RKO (cell line): ENCODE measurements at places on chromosomes 2 and 18.

DNA sequence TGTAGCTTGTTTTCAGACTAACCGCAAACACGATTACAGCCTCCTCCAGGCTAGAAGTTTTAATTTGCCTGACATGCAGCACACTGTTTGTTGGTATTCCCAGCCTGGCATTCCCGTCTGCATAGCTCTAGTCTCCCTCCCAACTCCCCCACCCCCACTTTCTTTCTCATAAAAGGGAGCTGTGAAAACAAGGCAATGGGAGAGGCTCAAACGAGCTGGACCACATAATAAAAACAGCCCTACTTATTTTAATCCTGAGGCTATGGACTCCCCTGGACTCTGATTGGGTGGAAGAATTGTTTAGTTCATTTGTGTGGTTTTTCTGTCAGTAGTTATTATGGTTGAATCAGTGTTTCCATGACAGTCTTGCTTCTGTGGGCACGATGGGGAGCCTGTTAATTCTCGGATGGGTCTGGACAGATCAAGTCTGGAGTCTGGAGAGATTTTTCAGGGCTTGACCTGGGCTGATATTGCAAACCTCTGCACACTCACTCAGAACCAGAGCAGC lies 1.2 kb downstream of the STON1 start:
- no peak for DNase-seq

- no peak for DNase-seq
Observed at GRCh38 chr2:54632733-54633692, 90.4 kb upstream of the EML6 start.

GRCh38 chr2:234326694-234327093 lies 170.2 kb downstream of the ARL4C start:
- DNase-seq, result no peak

DNA sequence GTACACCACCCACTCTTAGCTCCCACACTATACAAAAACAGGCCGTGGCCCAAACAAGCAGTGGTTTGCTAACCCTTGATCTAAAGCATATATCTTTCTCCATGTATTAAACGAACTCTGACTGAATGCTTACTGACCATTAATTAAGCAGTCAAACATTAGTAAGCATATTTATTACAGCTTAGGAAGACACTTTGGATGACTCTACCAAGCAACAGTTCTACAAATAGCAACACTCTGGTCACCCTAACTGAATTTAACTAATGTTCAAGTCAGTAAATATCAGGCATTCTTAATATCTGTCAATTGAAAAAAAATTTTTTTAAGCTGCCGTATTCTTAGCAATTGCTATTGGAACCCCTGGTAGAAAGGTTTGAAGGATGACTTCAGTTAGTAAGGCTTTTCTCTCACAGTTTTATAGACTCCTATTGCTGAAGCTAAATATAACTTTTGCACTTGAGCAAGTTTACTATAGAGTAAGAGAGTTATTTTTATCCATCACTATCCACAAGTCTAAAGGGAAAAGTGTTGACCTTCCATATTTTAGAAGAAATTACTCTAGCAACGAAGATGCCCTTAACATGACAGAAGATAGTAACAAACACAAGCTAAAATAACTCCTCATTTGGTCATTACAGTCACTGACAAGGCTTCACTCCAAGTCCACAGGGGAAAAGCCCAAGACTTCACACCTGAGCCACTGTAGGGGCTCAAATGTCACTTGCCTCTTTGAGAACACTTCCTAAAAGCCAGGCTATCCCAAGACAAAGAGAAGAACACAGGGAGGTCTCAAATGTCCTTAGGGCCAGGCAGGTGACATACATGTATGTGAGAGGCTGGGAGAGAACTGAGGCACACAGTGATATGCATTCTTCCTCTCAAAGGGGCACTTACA lies 74.4 kb downstream of the RTN4 start:
- no peak for DNase-seq

DNA sequence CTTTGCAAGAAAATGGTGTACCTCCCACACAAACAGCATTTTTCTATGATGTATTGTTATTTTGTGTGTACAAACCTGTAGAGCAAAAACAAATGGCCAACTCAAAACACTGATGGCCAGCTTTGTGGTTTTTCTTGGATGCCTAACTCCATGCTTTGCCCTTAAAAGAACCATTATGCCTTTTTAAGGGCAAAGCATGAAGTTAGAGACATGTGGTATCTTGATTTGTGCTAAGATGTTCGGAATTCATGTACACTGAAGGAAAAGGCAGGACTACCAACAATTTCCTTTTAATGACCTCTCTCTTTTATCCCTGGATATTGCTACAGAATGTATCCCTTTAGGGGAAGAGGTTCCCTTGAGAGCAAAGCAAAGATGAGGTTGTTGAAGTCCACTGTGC lies 273.6 kb downstream of the SCG2 start:
- DNase-seq, result no peak

- no peak for DNase-seq
Observed at GRCh38 chr2:120346667-120347358, 877 bp downstream of the INHBB start.
